Astrocyte of the hippocampus (primary cell): ENCODE measurements at places on chromosomes 16 and 17.

GRCh38 chr16:87033541-87034300, 283.5 kb downstream of the C16orf95 start:
- DNase-seq = no peak

DNA sequence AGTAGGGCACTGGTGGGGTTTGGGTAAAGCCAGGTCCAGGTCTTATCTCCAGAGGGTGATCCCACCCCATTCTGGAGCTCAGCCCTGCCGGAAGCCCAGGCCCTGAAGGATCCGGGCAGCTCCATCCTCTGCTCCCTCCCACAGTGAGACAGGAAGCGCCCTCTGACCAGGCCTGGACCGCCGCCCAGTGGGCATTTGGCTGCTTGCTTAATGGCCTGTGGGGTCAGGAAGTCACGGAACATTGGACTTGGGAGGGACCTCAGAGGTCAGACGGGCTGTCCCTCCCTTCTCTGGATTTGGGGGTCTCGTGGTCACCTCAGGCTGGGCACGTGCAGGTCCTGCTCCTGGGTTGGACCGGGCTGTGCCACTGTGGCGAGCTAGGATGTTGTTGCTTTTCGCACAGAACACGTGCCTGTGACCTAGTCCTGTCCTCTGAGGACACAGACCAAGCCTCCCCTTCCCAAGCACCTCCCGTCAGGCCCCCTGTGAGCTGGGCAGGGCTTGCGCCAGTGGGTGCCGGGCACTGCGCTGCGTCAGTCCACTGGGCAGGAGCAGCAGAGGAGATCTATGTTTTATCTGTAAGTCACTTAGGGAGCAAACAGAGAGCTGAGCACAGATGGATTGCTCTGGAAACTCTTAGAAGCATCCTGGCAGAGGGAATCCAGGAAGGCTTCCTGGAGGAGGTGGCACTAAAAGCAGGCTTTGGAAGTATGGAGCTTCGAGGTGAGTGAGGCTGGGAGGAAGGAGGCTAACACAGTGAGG, 49.4 kb upstream of the GSE1 start:
- peak; percentile 35 for DNase-seq

GRCh38 chr17:30326809-30327208, 7.0 kb downstream of the TMIGD1 start:
- no peak for DNase-seq

DNA sequence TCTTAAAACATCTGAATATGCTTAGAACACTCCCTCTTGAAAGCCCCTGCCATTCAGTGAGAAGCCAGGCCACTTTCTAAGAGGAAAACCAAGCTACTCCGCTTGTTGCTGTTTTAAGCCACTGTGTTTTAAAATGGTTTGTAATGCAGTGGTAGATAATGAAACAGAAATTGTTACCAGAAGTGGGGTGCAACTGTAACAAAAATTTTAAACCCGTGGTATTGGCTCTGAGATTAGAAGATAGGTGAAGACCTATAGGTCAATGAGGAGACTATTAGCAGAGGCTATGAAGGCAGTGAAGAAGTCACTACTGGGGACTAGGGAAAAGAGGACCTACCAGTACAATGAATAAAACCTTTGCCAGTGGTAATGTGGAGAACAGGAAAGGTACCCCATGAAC, 266.5 kb downstream of the IRF8 start:
- no peak for DNase-seq

- peak; percentile 22 for DNase-seq
Measured at GRCh38 chr17:74380086-74380958, 13.0 kb downstream of the GPR142 start.

DNA sequence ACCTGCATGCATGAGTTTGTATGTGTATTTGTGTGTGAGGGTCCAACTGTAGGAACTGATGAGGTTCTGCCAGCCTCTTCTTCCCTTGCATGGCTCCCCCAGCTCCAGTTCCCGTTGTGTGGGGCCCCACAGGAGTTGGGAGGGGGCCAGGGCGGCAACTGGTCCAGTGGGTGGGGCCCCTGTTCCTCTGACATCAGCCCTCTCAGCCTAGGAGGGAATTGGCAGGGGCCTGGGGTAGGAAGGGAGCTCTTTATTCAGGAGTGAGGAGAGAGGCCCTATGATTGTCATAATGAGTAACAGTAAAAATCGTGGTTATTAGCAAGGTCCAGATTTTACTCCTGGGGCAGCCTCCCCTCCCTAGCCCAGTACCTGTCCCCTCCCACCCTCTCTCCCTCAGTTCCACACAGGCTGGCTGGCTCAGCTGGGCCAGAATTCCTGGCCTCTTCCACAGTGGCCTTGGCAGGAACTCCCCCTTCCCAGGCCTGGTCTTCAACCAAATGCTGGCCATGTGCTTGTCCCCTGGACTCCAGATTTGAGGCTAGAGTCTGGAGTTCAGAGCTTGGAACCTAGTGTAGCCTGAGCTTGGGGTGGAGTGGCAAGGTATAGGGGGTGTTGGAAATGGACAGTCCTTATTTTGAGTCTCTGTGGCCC, 18.9 kb downstream of the RARA start:
- peak; percentile 19 for DNase-seq

DNA sequence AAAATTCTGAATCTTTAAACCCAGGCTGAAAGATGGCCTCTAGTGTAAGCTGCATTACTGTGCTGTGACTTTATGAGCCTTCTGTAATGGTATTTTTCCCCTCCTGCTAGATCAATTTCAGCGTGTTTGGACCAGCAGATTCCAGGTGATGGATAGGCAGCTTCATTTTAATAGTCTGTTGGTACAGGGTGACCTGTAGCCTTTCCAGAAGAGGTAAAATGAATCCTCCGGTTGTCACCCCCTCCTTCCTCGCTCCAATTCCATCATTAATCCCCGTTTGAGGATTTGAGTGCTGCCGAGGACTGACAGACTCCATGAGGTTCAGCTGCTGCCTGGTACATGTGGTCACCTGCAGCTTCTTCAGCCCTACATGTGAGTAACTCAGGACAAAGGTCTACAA, 48.9 kb downstream of the MYH3 start:
- DNase-seq = no peak

- no peak for DNase-seq
Measured at GRCh38 chr17:61634942-61635538, 44.0 kb upstream of the NACA2 start.

GRCh38 chr17:7394452-7395191, at the start of gene PLSCR3:
Gene PLSCR3, minus strand, starts transcription at chr17:7394525. Its CDS starts 415 bp downstream, at chr17:7394110.
- peak; percentile 94 for DNase-seq

- no peak for DNase-seq
Measured at GRCh38 chr17:81406117-81406953, 11.1 kb downstream of the BAHCC1 start.

GRCh38 chr17:78058001-78058400, 70.6 kb downstream of the TMC6 start:
- no peak for DNase-seq

DNA sequence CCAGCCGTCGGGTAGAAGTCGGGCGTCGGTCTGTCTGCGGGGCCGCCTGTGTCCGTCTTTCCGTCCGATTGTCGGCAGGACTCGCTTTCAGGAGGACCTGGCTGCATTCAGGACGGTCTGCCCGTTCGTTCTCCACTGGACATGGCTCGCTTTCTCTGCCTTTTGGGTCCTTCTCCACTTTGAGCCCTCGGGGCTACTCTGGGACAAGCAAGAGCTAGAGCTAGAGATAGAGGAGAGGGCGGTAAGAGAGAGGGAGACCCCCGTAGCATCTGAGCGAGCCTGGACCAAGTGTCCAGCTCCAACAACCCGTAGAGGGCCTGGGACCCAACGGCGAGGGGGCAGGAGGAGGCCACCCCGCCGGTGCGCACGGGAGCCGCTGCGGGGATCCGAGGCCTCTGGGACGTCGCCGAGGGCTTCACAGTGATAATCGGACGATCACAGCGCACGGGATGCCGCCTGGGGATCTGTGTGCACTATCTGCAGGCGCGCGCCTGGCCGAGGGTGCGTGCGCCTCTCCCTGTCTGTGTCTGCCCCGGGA, 4.5 kb downstream of the TBX4 start:
- no peak for DNase-seq

- no peak for DNase-seq
Measured at GRCh38 chr16:31485571-31485970, 2.6 kb downstream of the SLC5A2 start.
